ENCODE measurements at places on chromosomes 1 and 21.

- no peak for DNase-seq
Observed at GRCh38 chr1:21952786-21953520, 15.8 kb upstream of the HSPG2 start.

DNA sequence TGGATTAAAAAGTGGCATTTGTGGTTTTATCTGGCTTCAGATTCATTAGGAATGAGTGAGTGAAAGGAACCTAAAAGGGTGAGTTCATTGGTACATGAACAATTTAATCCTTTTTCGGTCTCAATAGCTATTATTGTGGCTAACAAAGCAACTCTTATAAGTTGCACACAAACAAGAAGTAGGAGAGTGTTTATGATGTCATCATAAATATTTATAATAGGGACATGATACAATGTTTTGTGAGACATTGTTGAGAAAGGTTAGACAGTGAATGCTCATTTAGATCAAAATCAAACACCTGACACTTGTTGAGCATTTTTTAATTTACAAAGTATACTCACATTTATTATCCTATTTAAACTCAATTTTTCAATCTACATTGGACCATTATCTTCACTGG is 363.4 kb downstream of the PDE4B start:
- DNase-seq = no peak

- no peak for DNase-seq
Observed at GRCh38 chr1:41494351-41495209, 10.1 kb upstream of the EDN2 start.

DNA sequence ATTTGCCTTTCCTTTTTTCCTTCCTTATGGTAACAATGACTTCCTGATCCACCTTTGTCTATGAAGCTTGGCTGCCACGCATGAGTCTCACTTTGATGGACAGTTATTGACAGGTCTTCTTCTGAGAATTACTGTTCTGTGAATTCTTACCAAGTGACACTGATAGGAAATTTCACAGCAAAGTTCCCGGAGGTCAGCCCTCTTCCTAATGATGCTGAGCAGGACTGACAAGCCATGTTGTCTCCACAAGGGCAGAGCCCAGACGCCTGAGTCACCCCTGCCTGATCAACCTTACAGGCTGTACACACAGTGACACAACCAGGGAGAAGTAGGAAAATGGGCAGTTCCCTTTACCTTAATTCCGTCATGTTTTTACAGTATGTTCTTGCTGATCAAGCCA is 44.2 kb downstream of the ZC3H11B start:
- DNase-seq = no peak

GRCh38 chr1:178912597-178912996 is 41.7 kb upstream of the ANGPTL1 start:
- DNase-seq = no peak

GRCh38 chr1:110515891-110516290 is 3.1 kb downstream of the KCNA10 start:
- DNase-seq = no peak

DNA sequence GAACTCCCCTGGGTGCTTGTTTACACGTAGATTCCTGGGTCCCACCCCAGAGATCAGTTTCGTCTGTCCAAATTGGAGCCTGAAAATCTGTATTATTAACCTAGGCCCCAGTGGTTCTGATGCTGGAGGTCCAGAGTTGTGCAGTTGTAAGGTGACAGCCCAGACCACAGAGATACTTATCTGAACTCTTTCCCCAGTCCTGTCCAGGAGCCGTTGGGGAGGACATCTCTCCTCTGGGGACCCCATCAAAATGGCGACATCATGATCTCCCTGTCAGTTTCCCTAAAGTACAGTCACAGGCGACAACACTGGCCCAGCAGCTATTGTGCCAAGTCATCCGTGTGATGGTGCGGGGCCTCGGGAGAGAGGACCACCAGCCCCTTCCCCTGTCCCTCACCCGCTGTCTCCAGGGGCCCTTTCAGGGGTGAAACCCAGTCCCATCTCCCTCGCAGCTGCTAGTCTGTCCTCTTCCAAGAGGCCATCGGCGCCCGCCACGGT is 749 bp upstream of the EFHD2 start:
- no peak for DNase-seq

- no peak for DNase-seq
Observed at GRCh38 chr1:84350104-84350503, 48.2 kb upstream of the DNASE2B start.

DNA sequence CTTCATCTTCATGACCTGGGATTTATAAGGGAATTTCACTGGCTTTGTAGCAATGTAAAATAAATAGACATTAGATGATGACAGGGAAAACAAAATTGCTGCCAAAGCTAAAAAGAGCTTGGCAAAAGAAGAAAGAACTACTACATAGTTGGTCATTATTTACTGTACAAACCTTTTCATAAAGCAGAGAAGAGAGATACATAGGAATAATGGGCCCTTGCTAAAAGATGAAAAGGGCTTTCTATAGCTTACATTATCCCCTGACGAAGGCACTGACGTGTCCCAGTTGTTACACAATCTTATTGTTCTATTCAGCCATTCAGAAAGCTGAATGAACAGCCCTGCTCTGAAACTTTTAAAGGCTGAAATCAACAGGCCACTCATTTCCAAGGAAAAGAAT is 57.1 kb downstream of the ZC3H11B start:
- DNase-seq = no peak

- no peak for DNase-seq
Observed at GRCh38 chr1:99496067-99496466, 149.8 kb upstream of the PALMD start.

- no peak for DNase-seq
Observed at GRCh38 chr1:37692834-37693175, 489 bp downstream of the CDCA8 start.

- DNase-seq = no peak
Observed at GRCh38 chr1:233025567-233025966, 75.2 kb downstream of the NTPCR start.

DNA sequence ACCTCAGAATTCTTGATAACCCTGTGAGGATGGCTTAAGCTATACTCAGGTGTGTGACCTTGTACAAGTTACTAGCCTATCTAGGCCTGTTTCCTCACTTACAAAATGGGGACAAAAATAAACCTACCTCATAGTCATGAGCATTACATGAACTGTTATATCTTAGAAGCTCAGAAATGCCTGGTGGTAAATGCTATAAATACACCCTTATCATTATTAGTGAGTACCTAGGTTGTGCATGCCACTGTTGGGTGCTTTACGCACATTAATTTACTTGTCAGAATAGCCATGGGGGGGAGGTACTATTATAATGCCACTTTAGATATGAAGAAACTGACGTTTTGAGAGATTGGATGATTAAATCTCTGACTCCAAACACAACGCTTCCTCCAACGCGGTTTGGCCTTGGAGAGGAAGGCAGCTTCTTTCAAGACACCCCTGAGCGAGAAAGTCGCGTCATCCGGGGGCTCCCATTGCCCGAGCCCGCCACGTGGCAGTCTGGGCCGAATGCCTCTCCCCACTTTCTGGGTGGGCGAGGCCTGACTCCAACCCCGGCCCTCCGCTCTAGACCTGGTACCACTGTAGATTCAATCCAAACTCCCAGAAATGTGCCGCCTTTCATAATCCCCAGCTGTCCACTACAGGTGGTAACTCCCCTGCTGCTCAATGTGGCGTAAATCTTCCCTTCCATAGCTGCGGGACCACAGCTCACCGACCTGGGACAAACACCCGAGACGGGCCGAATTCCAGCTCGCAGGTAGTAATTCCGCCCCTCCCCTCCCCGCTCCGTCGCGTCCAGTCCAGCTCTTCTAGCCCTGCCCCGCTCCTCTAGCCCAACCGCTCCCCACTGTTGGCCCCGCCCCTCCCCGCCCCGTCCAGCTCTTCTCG is 771 bp upstream of the RAD54L start:
- DNase-seq = peak; percentile 44

GRCh38 chr1:13700521-13701270 is 708 bp downstream of the PRDM2 start:
- no peak for DNase-seq

DNA sequence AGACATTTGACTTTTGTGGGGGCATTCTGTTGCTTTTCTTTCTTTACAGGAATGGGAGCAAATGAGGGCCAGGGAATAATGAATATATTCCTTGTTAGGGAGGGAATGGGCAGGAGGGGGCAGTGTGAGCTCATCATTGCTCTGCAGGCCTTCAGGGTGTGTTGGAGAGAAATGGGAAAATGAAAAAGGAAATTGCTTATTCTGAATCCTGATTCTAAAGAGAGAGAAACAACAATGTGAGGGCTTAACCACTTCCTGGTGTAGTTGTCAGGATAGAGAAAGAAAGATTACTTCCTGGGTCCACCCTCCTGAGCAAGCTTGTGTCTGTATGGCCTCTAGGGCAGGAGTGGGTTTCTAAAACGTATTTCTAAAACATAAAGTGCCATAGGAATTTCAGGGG is 28.3 kb downstream of the VANGL2 start:
- no peak for DNase-seq

DNA sequence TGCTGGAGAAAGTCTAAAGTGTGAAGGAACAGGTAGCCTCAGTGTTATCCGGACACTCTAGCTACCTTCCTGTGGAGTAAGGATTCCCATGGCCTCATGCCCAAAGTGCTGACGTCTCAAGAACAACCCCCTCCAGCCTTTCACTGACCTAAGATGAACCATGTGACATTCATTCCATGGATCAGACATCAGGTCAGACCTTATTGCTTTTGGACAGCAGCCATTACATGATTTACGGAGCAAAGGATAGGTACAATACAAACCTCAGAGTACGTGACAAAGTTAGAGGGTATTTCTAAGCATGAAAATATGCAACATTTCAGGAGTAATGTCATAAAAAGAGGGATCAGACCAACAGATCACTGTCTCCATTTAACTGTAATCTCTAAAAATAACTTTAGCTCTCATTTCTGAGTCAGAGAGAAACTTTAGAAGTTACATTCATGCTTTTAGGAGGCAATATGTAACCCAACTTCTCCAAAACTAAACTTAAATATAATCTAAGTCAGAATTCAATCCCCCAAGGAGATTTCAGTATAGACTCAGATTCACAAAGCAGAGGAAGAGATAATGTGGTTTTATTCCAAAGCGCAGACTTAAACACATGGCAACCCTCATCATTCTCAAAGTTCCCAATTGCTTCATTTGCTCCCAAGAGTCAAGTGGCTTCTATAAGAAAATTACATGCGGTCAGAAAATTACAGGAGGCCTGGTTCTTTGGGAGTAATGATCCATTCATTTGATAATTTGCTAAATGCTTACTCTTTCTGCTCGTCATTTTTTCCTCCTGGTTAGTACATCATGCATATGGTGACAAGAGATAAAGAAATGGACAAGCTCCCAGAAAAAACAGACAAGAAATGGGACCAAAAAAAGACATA is 280.4 kb downstream of the SETD4 start:
- DNase-seq = no peak

- DNase-seq = no peak
Observed at GRCh38 chr21:45822429-45823099, 159.0 kb upstream of the COL6A1 start.

- DNase-seq = no peak
Observed at GRCh38 chr1:48285525-48285924, 63.0 kb downstream of the SLC5A9 start.

DNA sequence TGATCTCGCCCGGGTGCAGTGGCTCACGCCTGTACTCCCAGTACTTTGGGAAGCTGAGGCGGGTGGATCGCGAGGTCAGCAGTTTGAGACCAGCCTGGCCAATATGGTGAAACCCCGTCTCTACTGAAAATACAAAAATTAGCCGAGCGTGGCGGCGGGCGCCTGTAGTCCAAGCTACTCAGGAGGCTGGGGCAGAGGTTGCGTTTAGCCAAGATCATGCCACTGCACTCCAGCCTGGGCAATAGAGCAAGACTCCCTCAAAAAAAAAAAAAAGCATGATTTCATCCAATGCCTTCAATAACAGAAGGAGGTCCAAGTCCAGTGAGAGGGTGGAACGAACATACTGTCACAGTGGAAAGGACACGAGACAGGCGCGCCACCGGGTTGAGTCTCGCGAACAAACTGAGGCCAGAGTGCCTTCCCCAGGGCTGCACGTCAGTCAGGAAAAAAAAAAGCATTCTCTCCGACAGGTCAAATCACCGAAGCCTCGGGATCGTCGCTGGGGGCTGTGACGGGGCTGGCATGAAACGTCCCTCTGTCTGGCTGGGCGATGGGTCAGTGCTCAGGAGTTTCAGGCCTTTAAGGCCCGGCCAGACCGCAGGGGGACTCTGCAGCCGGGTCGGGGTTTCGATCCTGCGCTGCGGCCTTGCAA is 8.4 kb upstream of the CROCC start:
- no peak for DNase-seq

- no peak for DNase-seq
Observed at GRCh38 chr1:203777596-203777995, 12.6 kb downstream of the LAX1 start.

- no peak for DNase-seq
Observed at GRCh38 chr21:28485301-28486022, 507.2 kb downstream of the LTN1 start.

DNA sequence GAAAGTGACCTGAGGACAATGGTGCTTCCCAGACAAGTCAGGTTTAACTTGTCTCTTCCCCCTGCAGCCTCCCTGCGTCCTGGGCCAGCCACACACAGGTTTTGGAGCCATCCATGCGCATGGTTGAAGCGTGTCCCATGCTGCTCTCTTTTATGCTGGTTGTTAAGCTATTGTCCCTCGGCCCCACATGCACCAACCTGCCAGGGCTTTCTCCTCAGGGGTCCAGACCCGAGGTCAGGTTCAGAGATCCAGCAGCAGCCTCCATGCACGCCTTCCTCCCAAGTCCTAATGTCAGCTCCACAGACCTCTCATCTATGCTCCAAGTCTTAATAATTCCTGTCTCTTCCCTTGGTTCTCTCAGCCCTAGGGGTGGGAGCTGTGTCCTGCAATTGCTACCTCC is 1.6 kb downstream of the ABCA4 start:
- DNase-seq = no peak

Data from stimulated activated CD8-positive, alpha-beta memory T cell treated with anti-CD3 and anti-CD28 coated beads, Interleukin-7, amount 100 ng/mL, for 4 hours (primary cell).